ENCODE measurements at places on chromosomes 4 and X.

GRCh38 chr4:174528226-174528625, 5.9 kb upstream of the HPGD start:
- DNase-seq, result no peak

GRCh38 chrX:30910124-30910860, 21.2 kb upstream of the TAB3 start:
- no peak for DNase-seq

DNA sequence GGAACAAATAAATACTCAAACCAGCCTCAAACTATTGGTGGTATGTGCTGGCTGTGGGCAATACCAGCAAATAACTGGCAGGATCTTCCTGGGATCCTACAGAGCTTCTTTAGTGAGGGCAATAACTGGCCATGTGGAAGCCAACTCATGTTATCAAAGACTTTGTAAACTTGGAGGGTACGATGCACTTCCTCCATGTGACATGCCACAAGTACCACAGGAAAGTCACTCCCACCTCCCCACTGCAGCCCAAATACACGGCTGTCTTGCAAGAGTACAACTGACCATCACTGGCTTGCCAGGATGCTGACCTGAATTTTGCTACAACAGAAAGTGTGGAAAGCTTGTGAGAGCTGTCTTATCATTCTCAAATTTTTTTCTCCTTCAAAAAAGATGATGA, 93.3 kb upstream of the MAML3 start:
- no peak for DNase-seq

- no peak for DNase-seq
Measured at GRCh38 chrX:150202641-150203247, 160.4 kb upstream of the MAMLD1 start.

- no peak for DNase-seq
Measured at GRCh38 chr4:92305148-92305877, 1.5 kb downstream of the GRID2 start.

- DNase-seq, result no peak
Measured at GRCh38 chr4:80931631-80932081, 98.9 kb upstream of the BMP3 start.

DNA sequence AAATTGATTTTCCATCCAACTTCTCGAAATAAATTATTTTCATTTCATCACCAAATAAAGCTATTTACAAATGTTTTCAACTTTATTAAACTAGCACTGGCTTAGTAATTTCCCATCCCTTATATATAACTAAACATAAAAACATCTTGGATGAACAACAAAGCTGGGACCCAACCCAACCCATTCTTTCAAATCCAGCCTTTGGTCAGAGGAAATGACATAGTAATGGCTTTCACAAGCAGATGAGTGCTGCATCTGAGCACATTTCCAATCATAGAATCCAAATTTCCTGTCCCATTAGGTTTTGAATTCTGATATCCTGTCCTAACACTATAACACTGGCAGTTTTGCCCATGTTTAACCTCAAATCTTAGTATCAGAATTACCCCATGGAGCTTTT, 7.9 kb upstream of the EMCN start:
- no peak for DNase-seq

GRCh38 chr4:44623676-44624075, 27.7 kb downstream of the YIPF7 start:
- no peak for DNase-seq

- DNase-seq, result no peak
Measured at GRCh38 chr4:957231-957580, 16.2 kb downstream of the DGKQ start.

- no peak for DNase-seq
Measured at GRCh38 chr4:144818136-144818535, 172.2 kb downstream of the HHIP start.

DNA sequence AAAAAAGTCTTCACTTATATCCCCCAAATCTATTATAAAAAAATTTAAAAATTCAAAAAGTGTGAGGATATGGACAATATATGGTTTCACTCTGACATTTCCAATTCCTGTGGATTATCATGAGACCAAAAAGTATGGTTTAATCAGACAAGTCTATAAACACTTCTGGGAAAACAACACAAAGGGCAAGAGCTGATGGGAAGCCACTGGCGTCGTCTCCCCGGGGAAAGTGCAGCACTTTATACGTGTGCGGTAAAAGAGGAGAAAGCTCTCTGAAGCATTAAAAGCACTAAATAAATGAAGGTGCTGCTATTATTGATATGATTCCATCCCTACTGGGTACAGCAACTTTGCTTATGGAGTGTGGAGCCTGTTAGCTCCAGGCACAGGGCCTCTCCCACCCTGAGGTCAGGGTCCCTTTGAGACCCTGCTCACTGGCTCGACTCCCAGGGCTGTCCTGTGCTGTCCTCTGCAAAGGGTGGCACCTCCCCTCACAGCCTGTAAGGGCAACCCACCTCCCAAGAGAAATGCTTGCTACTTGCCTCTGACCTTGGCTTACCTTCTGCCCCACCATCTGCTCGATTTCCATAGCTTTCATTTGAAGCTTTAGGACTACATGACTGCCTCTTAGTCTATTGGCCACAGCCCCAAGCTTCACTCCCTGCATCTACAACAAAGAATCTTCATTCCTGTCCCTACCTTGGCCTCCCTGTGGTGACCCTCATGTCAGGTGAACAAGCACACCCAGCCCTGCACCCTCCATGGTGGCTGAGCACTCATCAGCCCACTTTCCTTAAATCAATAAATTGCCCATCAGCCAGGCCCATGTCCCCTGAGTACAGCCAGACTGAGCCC, 248.6 kb downstream of the HNRNPD start:
- DNase-seq, result no peak

DNA sequence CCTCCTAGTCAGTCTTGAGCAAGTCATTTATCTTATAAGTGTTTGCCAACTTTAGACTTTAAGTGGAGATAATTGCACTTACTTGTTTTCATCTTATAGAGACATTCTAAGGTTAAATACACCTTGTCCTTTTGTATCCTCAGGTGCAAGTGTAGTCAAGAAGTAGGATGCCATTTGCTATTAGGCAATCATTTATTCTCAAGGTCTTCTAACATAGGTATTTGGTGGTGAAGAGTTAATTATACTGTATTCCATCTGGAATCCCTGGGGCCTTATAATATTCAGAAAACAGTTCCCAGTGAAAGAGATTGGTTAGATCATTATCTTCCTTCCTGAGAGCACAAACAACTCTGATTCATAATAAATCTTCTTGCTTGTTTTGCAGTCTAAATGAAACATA, 23.7 kb downstream of the SULT1E1 start:
- DNase-seq, result no peak

- DNase-seq, result no peak
Measured at GRCh38 chrX:9866633-9867032, 80.4 kb downstream of the SHROOM2 start.

DNA sequence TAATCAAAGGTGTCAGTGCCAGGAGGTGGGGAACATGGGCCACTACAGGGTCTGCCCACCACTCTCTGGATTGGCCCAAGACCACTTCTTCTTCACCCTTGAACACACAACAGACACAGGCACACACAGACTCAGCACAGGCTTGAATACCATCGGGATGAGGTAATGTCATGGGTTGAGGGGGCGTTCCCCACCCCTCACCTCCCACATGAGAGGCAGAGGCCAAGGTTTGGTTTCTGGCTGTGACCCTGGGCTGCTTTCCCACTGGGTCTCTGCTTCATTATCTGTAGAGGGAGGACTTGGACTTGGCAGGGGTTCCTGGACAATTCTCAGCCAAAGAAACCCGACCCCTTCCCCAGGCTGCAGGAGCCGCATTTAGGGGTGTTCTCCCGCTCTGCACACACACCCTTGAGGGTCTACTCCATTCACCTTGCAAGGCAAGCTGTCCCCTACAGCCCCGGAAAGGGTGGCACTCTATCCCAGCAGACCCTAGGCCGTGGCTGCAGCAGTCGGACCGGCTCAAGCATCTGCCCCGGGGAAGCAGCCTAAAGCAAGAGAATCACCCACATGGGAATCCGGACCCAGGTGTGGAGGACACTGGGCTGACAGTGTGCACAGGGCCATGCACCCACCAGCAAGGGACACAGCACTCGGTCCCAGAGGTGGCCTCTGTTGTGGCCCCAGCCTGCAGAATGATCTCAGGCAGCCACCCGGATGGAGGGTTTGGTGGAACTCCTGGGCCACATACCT, 62.4 kb downstream of the TRMT44 start:
- no peak for DNase-seq

GRCh38 chr4:87657525-87657924, 7.4 kb downstream of the DMP1 start:
- DNase-seq, result no peak

DNA sequence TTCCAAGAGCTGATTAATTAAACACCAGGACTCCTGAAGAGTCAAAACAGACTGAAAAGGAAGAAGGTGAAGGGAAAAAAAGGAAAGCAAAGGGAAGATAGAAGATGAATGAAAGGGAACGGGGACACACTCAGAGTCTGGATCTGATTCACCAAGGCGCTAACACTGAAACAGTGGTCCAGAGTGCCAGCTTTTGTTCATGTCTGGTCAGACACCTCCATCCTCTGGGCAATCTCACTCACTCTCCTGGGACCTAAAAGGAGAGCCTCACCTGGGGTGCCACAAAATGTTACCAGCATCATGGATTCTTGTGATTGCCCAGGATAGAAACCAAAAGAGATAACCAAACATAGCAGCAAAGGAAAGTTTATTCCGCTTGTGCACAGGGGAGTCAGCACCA, 120.3 kb upstream of the AFF2 start:
- DNase-seq, result no peak

DNA sequence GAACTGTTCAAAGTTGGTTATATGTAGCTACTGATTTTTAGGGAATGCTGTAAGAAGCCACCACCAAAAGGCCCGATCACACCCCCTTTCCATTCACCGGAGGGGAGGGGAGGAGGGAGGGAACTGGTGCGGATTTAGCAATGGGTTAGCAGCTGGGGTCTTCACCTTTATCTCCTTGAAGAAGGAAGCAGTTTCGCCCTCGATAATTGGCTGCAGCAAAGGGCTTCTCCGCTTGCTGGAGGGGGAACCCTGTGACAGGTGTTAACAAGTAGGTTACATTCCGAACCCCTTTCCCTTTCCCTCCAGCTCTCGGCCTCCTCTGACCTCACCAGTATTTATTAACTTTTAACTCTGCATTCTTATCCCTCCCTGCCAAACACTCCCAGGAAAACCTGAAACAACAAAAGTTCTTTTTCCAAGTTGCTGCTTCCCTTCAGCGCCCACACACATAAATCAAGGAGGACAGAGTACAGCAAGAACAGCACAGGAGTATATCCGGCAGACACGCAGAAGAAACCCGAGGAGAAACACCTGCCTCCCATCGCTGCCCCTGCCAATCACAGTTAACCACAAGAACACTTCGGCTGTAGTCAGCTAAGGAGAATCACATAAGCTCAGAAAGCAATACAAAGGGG, 39.8 kb upstream of the NAP1L5 start:
- DNase-seq, result no peak

Data from activated CD4-positive, alpha-beta T cell treated with anti-CD3 and anti-CD28 coated beads for 24 hours (primary cell).